ENCODE measurements at places on chromosomes 16 and 17.

DNA sequence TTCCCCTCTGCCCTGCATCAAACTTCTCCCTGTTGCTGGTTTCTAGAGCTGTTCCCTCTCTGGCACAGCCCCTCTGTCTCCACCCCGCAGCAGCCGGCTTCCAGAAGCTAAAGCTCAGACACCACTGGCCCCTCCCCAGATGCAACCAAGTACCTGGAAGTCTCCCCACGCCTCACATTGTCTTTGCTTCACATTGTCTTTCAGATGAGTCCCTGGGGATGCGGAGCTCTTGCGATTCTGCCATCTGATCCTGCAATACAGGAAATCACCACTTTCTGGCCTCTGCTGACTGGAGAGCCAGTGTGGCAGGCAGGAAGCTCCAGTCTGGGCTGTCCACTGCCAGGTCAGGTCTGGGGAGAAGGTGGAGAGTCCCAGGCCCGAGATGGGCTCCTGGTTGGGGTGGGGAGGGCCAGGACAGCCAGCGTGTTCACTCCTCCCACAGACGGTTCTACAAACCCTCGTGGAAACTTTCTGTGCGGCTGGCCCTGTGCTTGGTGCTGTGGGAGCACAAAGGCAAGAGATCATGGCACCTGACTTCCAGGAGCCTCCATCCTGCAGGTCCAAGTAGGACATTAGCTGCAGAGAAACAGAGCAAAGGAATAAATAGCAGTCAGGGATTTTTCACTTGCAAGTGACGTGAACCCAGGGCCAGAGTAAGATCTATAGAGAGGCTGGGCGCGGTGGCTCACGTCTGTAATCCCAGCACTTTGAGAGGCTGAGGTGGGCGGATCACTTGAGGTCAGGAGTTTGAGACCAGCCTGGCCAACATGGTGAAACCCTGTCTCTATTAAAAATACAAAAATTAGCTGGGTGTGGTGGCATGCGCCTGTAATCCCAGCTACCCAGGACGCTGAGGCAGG lies 47.9 kb upstream of the MAP3K14 start:
- no peak for DNase-seq

- no peak for DNase-seq
Observed at GRCh38 chr16:79656553-79657115, 56.1 kb upstream of the MAF start.

- peak; percentile 40 for DNase-seq
Observed at GRCh38 chr17:31803494-31804213, 55.4 kb downstream of the COPRS start.

DNA sequence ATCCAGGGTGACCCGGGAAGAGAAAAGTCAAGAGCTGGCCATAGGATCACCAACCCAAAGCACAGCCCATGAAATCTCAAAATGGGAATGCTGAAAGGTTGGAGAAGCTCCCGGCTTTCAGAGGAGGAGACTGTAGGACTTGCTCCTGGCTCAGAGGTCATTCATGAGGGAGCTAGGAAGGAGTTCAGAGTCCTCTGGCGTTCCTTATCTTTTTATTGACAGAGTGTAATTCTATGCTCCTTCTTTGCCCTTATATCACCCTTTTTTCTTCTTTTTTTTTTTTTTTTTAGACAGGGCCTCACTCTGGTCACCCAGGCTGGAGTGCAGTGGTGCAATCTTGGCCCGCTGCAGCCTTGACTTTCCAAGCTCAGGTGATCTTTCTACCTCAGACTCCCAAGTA lies 27.3 kb upstream of the CNOT1 start:
- no peak for DNase-seq

- DNase-seq, result no peak
Observed at GRCh38 chr16:79122343-79122742, 478.2 kb downstream of the MAF start.

All from T47D (cell line).